ENCODE measurements at places on chromosomes 4 and X. TPM values are rescaled to one million over a fixed set of nuclear protein-coding genes. Genes with fewer than 3 reads are reported as not detected.

Gene TMEM185A
- total RNA-seq = 27.8 TPM

Gene S100G
- not detected for total RNA-seq

Gene SPP1
- total RNA-seq = 200 TPM

Gene LRIT3
- total RNA-seq = not detected

Gene F8A2
- total RNA-seq = not detected

Gene PHEX
- total RNA-seq = 0.34 TPM

Gene RNF128
- total RNA-seq = not detected

Gene SH2D1A
- not detected for total RNA-seq

Gene SCML2
- 7.2 TPM for total RNA-seq

Gene ODAM
- not detected for total RNA-seq

Gene KIT
- not detected for total RNA-seq

Gene TMSB15B
- 6.0 TPM for total RNA-seq

Measured in A549 treated with Mapracorat at 1 μM for 4 hours (cell line).